ENCODE measurements at places on chromosomes 7 and 10.

- no peak for DNase-seq
Measured at GRCh38 chr10:8449909-8450308, 395.4 kb downstream of the GATA3 start.

GRCh38 chr7:1593091-1593866 lies 23.4 kb upstream of the PSMG3 start:
- no peak for DNase-seq

GRCh38 chr7:80623503-80624252 lies 14.8 kb upstream of the CD36 start:
- no peak for DNase-seq

- no peak for DNase-seq
Measured at GRCh38 chr7:32531402-32531801, 36.1 kb downstream of the AVL9 start.

GRCh38 chr10:104683567-104683966 lies 42.5 kb downstream of the SORCS3 start:
- no peak for DNase-seq

DNA sequence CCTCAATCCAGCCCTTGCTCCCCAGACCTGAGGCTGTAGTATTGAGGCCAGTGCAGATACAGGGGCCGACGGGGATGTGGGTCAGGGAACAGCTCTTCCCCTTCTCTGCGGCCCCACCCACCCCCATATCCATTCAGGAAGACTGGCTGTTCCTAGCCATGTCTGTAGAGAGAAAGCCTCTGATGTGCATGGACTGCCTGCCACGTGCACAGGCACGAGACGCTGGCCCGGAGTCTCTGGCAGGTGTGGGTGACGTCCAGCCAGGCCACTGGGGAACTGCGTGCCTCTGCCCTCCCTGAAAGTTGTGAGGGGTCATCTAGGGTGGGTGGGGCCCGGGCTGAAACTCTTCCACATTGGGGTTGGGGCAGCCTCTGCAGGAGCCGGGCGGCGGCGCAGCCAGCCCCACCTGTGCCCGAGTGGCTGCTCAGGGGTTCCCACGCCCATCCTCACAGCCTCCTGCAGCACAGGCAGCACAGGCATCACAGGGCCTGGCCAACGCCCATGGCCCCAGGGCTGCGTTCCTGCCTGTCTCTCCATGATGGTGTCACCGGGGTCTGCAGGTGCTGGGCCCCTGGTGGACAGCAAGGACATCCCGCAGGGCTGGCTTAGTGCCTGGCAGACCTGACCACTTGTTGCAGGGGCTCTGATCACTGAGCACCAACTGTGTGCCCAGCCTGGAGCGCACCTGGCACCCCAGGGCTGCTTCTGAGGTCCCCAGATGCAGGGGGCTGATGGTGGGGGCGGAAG lies 27.5 kb downstream of the MICALL2 start:
- no peak for DNase-seq

DNA sequence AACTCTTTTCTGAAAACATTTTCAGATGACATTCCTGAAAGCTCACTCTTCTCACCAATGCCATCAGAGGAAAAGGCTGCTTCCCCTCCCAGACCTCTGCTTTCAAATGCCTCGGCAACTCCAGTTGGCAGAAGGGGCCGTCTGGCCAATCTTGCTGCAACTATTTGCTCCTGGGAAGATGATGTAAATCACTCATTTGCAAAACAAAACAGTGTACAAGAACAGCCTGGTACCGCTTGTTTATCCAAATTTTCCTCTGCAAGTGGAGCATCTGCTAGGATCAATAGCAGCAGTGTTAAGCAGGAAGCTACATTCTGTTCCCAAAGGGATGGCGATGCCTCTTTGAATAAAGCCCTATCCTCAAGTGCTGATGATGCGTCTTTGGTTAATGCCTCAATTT lies 16.5 kb downstream of the ANLN start:
- DNase-seq, result no peak

- no peak for DNase-seq
Measured at GRCh38 chr7:69208848-69209247, 389.4 kb upstream of the AUTS2 start.

- no peak for DNase-seq
Measured at GRCh38 chr7:23474829-23475575, 4.7 kb upstream of the IGF2BP3 start.

DNA sequence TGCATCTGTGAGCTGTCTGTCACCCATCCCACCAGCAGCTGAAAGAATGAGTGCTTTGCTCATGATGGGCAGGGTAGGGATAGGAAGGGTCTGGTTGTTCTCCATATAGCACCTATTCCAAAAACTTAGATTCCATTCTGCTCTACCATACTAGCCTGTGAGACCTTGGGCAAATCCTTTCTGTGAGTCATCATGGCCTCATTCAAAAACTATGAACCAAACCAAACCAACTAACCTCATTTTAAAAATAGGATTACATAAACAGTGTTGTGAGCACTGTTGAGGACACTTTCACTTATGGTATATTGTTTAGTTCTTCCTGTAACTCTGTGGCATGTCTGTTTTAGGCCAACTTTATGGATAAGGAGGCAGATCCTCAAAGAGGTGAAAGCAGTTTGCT lies 30.9 kb upstream of the STEAP4 start:
- no peak for DNase-seq

- no peak for DNase-seq
Measured at GRCh38 chr7:152341039-152341913, 94.5 kb downstream of the KMT2C start.

DNA sequence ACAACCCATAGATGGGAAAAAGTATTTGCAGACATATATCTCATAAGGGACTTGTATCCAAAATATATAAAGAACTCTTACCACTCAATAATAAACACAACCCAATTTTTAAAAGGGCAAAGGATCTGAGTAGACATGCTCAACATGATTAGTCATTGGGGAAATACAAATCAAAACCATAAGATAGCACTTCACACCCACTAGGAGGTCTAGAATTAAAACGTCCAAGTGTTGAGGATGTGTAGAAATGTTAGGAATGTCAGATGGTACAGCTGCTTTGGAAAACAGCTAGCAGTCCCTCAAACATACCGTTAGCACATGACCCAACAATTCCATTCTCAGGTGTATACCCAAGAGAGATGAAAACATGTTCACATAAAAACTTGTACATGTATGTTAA lies 8.3 kb downstream of the PSTK start:
- DNase-seq, result no peak

DNA sequence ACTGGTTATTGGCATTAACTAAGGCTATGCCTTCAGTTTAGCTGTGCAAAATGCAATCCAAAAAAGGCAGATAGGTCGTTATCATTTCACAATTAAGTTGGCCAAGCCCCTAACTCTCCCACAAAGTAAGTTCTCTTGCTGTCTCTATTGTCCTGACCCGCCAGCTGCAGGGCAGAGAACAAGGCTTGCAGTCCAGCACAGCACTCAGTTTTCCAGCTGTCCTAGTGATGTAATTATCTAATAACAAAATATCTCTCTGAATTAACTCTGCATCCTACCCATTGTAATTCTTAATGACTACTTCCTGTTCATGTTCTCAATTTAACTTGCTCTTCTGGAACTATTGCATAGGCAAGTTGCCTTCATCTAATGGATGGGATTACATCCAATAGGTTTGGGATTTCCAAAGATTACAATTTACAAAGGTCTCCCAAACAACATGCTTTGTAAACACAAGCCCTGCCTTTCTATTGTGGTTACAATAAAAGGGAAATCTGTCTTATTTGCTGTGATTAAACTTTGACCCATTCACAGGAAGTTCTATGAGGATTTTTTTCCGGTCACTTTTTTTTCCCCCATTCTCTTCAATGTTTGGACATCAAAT lies 55.2 kb downstream of the CDK6 start:
- no peak for DNase-seq

DNA sequence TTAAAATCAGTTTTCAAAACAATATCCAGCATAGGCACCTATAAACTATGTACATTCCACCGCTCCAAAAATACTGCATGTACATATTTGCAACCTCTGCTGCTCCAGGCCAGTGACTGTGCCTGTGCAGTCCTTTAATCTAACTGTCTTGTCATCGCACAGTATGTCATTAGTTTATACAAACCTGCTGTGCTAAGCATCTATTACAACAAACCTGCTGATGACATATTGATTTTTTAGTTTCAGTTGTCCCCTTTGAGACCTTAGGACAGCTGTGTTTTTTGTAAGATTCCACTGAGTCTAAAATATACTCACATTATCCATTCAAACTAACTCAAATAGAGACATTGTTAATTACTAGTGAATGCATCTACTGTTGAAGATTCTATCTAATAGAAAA lies 33.1 kb downstream of the SEMA3C start:
- DNase-seq, result no peak

DNA sequence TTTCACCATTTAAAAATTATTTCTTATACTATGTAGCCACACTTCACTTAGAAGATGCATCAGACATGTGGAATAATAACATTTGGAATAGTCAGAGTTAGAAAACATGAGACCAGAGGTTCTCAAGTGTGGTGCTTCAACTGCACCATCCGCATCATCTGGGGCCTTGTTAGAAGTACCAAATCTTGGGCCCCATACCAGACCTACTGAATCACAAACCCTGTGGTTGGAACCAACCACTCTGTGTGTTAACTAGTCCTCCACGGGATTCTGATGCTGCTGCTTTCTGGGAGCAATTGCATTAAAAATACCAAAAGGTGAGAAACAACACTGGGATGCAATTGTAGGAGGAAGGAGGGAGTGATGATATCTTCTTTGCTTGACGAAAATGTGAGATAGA lies 125.2 kb downstream of the GNAT3 start:
- DNase-seq, result no peak

- DNase-seq, result no peak
Measured at GRCh38 chr7:13057462-13058200, 370.2 kb downstream of the ARL4A start.

DNA sequence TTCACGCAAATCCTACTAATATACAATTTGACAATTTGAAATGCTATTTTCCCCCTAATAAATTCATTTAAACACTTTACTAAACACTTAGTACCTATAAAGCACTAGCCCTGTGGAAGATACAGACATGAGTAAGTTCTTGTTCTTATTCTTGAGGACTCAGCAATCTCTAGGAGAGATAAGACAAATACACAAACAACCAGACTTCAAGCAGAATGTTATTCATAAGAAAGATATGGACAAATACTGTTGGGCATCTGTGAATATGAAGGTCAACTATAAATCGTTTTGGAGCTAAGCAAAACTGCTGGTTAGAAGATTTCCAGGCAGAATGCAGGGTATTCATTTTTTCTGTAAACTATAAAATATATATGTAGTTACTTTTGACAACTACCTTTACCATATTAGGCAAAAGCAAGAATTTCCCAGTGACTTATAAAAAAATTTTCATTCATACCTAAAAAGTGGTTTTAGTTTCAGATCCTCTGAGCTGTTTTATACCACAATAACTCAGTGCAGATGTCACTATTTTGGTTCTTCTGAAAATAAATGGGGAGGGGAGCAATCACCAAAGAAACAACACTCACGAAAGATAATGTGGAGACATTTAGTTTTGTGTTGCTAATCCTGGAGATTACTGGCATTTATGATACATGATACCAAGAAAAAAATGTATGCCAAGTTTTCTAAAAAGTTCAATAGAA lies 3.8 kb downstream of the VPS41 start:
- no peak for DNase-seq

DNA sequence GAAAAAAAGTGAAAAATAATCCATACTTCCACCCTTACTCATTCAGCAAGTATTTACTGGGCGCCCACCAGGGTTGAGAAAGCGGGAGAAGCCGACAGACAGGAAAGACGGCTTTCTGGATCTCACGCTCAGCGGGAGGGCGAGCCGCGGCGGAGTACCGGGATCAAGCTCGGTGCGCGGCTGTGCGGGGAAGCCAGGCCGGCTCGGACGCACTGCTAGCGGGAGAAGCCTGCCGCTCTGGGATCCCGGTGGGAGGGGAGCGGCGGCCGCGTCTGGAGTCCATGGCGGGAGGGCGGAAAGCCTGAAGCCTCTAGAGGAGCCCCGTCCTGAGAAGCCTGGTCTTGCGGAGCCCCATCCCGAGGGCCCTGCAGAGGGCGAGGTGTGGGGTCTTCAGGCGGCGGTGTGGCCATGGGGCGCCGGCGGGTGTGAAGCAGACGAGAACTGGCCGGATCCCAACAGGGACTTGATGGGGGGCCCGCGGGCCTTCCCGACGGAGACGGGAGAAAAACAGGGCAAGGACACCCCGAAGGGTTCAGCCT lies 82.9 kb downstream of the VIPR2 start:
- DNase-seq, result no peak

DNA sequence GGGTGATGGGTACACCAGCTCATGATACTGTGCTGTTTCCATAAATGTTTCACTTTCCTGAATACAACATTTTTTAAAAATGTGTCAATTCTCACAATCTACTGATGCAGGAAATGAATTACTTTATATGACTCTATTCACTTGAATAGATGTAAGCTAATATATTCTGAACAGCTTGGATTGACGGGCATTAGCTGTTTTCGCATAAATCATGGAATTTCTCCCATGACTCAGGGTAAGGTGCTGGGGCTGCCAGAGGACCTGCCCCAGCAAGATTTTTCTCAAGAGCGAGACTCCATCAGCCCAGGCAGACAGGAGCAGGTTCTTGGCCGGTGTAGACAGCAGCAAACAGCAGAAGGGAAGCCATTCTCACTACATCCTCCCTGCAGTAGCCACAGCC lies 107.1 kb downstream of the PFKFB3 start:
- no peak for DNase-seq

GRCh38 chr10:71971311-71971731 lies 7.1 kb downstream of the CHST3 start:
- no peak for DNase-seq

GRCh38 chr7:91690541-91691070 lies 189.9 kb downstream of the MTERF1 start:
- DNase-seq, result no peak

GRCh38 chr7:155803418-155804376 lies 8.6 kb downstream of the SHH start:
- no peak for DNase-seq

GRCh38 chr10:80966326-80966986 lies 428.8 kb downstream of the SH2D4B start:
- no peak for DNase-seq

GRCh38 chr7:66804001-66804400 lies 63.5 kb downstream of the RABGEF1 start:
- no peak for DNase-seq

DNA sequence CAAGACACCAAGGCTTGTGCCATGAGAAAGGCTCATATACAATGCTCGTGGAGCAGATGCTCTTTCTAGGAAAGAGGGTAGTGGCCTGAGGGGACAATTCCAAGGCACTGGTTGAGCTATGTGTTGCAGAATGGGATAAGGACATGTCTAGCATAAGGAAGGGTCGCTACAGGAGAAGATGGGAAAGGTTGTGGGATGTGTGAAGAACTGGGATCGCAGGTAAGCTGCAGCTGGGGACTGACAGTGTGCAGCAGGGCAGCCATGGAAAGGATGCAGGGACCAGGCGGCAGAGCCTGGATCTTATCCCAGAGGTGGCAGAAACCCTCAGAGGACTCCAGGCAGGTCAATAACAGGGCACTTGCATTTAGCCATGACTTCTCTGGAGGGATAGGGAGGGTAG lies 56.1 kb downstream of the COBL start:
- no peak for DNase-seq

DNA sequence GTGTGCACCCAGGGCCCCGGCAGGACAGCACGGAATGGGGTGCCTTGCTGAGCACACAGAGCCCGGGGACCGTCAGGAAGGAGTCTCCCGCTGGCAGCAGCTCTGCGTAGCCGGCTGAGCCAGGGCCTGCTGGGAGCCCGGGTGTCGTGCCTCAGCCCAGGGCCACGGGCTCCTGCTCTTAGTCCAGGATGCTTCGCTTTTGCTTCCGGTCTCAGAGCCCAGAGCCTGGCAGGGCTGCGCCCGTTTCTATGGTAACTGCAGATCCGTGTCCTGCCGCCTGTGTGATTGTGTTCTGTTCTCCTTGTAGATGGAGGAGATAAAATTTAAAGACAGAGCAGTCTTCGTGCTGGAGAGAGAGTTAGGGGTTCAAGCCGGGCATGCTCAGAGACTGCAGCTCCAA lies 53.7 kb upstream of the DPYSL4 start:
- DNase-seq, result no peak

Measured in mesothelial cell of epicardium (in vitro differentiated cells).